LHCN-M2 (cell line): ENCODE measurements at places on chromosomes 16 and 17. TPM values are rescaled to one million over a fixed set of nuclear protein-coding genes. Genes with fewer than 3 reads are reported as not detected.
A peak's percentile ranks its signal among the peaks of the same experiment; 100 is the strongest.

Gene ACE
- total RNA-seq: 0.63 TPM in 1 of 2 replicates, not detected in the other

DNA sequence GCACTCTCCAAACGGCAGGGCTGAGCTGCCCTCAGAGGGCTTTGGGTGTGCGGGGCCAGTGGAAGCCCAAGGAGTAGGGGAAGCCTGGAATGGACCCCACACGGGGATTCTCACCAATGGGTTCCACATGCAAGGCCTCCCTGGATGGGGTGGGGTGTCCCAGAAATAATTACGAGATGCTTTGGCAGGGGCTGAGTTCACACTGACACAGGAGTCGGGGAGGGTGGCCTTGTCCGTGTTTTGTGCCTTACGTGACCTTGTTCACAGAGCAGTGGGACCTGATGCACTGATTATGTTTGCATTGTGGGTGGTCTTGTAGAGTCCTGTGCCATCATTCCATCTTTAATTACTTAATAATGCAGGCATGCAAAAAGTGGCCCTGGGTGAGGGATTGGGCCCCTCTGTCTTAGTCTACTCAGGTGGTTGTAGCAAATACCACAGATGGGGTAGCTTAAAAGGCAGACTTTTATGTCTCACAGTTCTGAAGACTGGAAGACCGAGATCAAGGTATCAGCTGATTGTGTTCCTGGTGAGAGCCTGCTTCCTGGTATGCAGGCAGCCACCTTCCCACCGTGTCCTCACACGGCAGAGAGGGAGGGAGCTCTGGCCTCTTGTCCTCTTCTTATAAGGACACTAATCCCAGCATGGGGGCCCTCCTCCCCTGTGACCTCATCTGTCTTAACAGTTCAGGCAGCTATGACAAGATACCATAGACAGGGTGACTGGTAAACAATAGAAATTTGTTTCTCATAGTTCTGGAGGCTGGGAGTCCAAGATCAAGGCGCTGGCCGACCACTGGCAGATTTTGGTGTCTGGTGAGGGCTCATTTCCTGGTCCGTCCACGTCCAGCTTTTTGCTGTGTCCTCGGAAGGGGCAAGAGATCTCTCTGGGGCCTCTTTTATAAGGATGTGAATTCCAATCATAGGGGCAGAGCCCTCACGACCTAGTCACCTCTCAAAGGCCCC lies 239.4 kb downstream of the IRF8 start:
- DNase-seq: no peak

- DNase-seq: no peak
These were observed 94.3 kb downstream of the MAP2K6 start for GRCh38 chr17:69508814-69509213.

Gene SEC14L5
- not detected in 2 replicates for total RNA-seq

DNA sequence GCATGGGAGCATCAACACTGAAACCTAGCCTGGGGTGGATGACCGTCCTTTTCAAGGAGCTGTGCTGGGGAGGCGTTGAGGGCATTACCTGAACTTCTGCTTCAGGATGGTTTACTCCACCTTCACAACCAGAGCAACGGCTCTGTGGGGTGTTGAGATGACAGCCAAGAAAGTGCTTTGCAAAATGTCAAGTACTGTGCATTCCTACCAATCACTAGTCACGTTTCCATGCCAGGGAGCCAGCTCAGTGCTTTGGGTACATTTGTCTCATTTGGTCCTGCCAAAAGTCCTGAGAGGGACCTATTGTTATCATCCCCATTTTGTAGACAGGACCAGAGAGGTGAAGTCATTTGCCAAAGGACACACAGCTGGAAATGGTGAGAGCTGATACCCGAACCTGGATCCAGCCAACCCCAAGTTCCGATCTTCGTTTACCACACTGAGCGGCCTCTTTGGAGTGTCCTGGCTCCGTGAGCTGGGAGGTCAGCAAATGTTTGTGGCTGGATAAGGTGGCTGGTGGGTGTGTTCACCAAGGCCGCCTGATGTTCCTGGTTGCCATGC lies 61.6 kb downstream of the IRF8 start:
- no peak for DNase-seq

Gene KRTAP4-4
- not detected in 2 replicates for total RNA-seq

Gene SEPTIN1
- total RNA-seq: 0.17 TPM in 1 of 2 replicates, not detected in the other

DNA sequence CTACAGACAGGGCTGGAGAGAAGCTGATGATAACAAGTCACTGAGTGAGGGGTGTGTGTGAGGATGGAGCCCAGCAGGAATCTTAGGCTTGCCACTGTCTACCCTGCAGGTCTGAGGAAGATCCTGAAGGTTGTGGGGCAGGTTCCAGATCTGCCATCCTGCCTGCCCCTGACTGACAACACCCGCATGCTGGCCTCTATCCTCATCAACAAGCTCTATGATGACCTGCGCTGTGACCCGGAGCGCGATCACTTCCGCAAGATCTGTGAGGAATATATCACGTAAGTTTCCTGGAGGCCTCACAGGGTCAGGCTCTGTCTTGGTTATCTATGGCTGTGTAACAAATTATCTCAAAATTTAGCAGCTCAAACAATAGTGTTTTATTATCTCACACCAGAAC lies 16.3 kb downstream of the UNC45B start:
- no peak for DNase-seq

GRCh38 chr17:51455931-51456330 lies 195.6 kb downstream of the UTP18 start:
- no peak for DNase-seq

- DNase-seq: no peak
These were observed 1.3 kb downstream of the PHOSPHO1 start for GRCh38 chr17:49229076-49229804.

DNA sequence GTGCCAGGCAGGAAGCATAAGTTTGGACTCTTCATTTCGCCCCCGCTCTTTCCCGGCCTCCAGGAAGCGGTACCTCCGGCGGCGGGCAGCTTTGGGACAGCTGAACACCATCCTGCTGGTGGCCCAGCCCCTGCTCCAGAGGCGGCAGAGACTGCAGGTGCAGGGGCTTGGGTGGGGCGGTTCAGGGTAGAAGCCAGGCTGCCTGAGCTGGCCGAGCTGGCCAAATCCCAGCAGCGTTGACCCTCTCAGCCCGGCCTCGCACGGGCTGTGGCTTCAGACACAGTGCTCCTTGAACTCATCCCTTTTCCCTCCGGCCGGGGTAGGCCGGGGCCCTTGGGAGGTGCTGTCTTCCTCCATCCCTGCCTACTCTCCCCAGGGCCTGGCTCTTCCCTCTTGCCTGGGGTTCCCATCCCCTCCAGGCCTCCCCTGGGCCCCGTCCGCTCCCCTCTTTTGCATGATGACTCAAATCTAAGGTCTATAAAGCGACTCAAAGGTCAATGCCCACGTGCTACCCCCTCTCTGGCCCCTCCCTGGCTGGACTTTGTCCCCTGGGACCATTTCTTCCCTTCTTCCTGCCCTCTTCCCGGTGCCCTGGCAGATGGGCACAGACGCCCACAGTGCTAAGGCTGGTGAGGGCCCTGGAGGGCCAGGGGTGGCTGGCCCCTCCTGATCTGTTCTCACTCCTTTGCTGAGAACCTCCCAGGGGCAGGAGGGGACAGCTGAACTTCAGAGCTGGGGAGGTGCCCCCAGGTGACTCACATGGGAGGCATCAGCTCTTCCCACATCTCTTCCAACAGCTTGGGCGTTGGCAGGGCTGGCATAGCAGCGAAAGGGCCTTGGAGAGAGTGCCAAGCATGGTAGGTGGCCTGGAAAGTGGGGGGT lies 22.7 kb downstream of the MYO15B start:
- peak; percentile 13 for DNase-seq

Gene SLX4
- 6.8 and 7.0 TPM in 2 replicates for total RNA-seq

GRCh38 chr17:62715882-62716390 lies 88.5 kb downstream of the MRC2 start:
- no peak for DNase-seq

Gene RAP1GAP2
- 0.57 and 0.77 TPM in 2 replicates for total RNA-seq

DNA sequence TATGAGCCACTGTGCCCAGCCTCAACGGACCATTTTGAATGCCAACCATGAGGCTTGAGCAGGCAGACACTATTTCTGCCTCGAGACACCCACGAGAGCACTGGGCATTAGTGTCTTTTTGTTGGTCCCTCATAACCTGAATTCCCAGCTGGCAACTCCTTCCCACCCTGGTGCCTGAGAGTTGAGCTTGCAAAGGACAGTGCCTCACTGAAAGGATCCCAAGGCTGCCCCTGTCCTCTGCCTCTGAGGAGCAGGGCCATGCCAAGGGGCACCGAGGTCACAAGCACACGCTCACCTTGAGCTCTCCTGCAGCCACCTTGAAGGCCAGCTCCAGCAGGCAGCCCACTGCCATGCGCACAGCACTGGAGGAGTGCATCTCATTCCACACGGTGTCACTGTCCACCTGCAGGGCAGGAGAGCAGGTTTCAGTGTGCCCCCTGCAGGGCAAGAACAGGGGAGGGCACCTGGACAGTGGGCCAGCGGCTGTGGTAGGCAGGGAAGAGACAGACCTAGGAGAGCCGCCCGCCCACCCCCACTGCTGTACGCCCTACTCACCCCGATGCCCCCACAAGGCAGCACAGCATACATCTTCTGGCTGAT lies 12.8 kb downstream of the G6PC3 start:
- DNase-seq: no peak

- DNase-seq: no peak
These were observed 62.5 kb downstream of the JPH3 start for GRCh38 chr16:87664792-87665191.

Gene PVALEF
- total RNA-seq: not detected in 2 replicates

DNA sequence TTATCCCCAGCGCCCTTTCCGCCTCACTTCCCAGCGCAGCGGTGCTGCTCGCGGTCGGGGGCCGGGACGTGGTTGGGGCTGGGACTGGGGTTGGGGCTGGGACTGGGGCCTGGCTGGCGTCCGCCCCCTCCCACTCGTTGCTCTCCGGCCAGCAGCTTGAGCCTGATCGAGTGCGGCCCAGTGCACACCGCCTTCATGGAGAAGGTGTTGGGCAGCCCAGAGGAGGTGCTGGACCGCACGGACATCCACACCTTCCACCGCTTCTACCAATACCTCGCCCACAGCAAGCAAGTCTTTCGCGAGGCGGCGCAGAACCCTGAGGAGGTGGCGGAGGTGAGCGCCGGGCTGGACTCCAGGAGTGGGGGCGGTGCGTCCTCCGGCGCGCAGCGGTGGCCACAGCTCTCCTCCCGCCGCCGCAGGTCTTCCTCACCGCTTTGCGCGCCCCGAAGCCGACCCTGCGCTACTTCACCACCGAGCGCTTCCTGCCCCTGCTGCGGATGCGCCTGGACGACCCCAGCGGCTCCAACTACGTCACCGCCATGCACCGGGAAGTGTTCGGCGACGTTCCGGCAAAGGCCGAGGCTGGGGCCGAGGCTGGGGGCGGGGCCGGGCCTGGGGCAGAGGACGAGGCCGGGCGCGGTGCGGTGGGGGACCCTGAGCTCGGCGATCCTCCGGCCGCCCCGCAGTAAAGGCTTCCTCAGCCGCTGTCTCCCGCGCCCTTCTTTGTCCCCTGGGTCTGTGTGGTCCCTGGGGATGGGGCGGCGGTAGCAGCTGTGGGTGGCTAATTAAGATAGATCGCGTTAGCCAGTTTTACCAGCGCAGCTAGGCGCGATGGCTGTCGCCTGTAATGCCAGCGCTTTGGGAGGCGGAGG lies 1.8 kb downstream of the HSD17B1 start:
- DNase-seq: peak; percentile 69

DNA sequence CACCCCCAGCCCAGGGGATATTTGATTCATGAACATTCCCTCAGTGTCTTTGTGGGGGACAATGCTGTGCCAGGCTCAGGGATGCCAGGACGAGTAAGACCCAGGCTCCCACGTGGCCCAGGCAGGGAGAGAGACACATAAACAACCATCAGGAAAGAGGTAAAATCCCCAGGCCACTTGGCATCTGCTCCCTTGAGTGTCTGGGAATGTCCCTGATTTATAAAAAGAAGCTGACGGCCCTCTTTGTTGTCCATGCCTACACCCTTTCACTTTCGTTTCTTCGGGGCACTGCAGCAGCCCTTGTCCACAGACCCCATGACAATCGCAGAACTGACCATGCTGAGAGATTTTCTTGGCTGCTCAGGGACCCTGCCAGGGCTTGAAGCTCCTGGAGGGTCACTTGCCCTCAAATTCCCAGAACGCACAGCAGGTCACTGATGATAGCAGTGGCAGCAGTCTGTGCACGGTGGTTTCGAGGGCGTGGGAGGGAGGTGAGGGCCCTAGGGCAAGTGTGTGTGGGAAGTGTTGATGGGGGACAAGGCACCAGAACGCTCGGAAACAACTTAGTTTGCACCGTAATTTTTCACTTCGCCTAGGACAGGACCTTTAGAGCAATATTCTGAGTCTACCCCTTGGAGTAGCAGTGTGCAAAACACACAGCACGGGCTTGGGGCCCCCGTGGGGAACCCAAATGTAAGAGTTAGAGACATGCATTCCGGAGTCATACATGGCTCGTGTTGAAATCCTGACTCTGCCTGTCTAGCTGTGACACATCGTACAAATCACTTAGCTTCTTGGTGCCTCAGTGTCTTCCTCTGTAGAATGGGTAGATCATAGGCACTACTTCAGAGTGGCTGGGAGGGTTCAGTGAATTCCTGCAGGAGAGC lies 4.7 kb downstream of the NOD2 start:
- DNase-seq: peak; percentile 49

DNA sequence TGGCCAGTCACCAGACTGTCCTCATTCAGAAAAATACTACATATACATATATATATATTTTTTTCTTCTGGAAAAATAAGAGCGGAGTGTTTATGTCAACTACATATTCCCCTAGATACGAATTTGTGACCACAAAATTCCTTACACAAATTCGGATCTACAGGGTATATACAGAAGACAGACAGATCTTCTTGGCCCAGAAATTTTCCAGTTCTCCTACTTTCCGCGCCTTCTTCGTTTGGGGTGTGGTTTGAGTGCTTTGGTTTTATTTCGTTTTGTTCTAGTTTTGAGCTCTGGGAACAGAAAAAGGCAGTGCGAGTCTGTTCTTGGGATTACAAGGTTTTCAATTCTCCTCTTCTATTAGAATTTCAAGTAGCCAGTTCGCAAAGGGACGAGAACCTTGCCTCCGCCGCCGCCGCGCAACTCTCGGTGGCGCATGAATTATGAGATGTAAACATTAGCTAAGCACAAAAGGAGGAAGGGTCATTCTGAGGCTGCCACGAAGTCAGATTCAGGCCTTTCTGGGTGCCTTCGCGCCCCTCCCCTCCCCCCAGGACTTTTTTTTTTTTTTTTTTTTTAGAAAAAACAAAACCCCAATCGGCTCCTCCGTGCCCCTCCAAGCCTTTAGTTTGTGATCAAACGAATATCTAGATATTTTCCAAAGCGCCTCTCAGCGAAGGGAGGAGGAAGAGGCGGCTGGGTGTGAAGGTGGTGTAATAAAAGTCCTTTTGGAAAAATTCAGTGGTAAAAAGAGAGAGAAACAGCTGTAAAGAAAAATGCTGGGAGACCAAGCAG lies 1.8 kb upstream of the HOXB4 start:
- DNase-seq: no peak

Gene ELAC2
- total RNA-seq: 82.1 and 82.8 TPM in 2 replicates

DNA sequence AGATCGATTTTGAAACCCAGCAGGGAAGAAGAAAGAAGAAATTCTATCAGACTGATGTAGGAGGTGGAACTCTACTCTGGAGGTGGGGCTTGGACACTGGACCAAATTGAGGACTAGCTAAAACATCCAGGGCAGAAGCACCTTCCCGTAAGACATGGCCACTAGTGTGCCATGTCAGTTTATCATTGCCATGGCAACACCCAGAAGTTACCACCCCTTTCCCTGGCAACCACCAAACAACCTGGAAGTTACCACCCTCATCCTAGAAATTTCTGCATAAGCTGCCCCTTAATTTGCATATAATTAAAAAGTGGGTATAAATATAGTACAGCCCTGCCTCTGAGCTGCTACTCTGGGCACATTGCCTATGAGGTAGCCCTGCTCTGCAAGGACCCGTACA lies 66.7 kb downstream of the NACA2 start:
- DNase-seq: no peak

- DNase-seq: peak; percentile 22
These were observed 103.4 kb downstream of the ZNF778 start for GRCh38 chr16:89320782-89321501.
